Stimulated activated CD4-positive, alpha-beta T cell treated with anti-CD3 and anti-CD28 coated beads, Interleukin-15, amount 100 ng/mL, for 48 hours (primary cell): ENCODE measurements at places on chromosomes 13 and 19.

- no peak for DNase-seq
These were observed 26.8 kb downstream of the ZNF627 start for GRCh38 chr19:11624069-11624463.

GRCh38 chr13:111184458-111185401 is 69.6 kb downstream of the ARHGEF7 start:
- DNase-seq = no peak

- no peak for DNase-seq
These were observed 351.1 kb downstream of the DCT start for GRCh38 chr13:94128430-94128829.

DNA sequence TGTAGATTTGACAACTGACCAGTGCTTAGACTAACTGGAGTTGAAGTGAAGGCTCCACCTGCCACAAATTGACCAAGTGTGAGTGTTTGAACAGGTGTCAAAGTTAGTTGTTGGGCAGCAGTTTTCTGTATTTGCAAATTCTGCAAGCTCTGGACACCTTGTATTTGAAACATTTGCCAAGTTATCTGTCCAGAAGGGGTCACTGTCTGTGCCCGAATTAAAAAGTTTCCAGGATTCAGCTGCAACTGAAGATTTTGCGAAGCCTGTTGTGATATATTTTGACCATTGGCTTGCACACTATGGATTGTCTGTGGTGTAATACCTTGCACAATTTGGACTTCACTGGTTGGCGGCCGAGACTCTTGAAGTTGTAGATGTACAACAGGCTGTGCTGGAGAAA is 1690.7 kb downstream of the SLITRK5 start:
- no peak for DNase-seq
